ENCODE measurements at places on chromosomes 6 and 20. TPM values are rescaled to one million over a fixed set of nuclear protein-coding genes. Genes with fewer than 3 reads are reported as not detected.

DNA sequence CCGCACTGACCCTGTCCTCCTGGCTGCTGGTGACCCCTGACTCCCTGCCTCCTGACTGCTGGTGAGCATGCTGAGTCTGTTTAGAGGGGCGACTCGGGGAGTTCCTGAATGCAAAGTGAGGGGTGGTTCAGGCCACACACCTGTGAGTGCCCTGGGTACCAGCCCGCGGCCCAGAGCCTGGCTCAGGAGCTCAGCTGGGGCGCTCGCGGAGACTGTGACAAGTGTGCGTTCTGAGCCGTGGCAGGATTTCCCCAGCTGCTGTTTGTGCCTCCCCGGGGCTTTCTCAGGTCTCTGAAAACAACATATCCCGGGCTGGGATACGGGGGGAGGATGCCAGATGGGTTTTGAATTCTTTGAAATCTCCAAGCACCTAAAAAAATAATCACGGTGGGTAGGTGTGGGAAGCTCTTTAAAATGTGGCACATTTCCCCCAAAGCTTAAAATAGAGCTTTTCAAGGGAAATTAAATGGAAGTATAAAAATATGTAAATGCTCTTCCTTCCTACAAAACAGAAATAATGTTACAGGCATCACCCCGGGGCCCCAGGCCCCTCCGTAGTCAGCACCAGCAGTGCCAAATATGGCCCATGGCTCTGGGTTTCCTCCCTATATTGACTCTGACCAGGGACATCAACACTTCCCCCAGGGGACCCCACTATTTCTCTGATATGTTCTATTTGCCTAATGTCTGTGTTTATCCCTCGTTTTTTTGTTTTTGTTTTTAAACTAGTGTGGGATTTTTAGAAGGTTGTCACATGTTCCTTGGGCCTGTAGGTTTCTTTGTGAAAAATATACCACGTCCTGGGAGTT, 49.9 kb upstream of the TAGAP start:
- DNase-seq, result no peak

DNA sequence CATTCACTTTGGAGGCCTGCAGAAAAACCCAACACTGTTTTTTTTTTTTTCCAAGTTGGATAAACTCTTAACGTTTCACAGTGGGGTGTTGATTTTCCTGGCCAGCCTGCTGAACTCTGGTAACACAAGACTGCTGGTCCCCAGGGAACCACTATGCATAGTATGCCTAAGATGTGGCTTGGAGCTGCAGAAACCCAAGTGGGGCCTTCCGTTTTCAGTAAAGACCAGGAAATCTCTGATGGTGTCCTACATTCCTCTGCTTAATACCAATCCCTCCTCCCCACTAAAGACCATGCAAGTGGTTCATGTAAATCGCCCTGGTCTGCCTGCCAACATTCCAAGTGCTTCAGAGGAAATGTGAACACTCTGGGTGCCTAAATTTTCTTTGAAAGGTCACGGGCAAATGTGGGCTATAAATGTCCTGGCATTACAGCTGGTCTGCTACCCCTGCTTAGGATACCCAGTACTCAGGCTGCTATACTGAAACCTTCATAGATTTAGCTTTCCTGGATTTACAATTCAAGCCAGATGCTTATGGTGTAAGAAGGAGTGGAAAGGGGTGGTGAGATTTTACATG, 615.4 kb downstream of the MAFB start:
- no peak for DNase-seq

GRCh38 chr20:56348305-56348693, 10.5 kb upstream of the FAM210B start:
- DNase-seq, result no peak

- no peak for DNase-seq
These were observed 1.3 kb downstream of the LY6G6C start for GRCh38 chr6:31720196-31720770.

PAX1 gene
- total RNA-seq, result not detected

OR2J3 gene
- total RNA-seq, result not detected

DNA sequence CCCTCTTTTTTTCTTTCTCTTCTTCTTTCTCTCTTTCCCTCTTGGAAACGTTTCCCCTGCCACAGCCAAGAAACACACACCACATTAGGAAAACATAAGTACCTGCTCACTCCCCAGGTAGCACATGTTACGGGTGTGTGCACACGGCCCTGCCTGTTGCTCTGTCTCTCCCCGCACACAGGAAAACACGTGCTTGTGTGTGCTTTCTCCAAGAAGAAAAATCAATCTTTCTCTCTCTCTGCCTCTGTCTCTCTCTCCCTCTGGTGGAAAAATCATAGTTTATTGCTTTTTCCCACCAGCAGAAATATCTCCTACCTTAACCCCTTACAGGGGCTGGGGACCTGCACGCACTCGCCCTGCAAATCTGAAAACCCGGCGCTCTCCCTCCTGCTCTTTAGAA, 102.3 kb downstream of the EDN3 start:
- no peak for DNase-seq

- no peak for DNase-seq
These were observed 15.4 kb upstream of the TRIB3 start for GRCh38 chr20:364905-365794.

GRCh38 chr6:113591896-113592827, 265.0 kb upstream of the MARCKS start:
- peak; percentile 57 for DNase-seq

GRCh38 chr6:75613056-75613501, 11.4 kb downstream of the SENP6 start:
- no peak for DNase-seq

DNA sequence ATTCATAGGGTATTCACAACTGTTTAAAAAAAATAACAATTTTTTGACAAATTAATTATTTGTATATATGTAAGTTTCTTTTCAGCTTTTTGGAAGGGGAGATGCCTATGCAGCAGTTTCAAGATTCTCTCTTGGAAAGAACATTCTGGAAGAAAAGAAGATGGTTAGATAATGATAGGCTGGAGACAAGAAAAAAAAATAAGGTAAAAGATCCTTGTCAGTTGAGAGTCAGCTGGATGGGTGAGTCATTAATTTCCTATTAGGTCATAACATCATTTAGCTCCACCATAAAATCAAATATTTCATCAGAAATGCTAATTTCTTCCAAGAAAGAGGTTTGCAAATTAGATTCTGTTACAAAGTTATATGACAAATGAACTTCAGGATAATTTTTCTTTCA, 880.4 kb downstream of the EPHA7 start:
- no peak for DNase-seq

DNA sequence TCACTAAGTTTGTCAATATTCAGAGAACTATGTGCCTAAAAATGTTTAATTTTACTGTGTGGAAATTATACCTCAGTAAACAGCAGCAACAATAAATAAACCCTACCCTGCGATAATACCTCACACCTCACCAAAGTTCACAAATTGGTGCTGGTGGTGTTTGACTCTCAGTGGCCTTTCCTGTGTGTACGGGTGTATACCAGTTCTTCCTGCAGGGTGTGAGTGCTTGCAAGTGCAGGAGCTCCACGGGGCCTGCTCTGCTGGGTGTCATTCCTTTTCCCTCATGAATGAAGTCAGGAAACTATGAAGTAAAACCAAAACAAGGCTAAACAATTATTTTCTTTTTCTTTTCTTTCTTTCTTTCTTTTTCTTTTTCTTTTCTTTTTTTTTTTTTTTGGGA, 4.1 kb upstream of the ENPP5 start:
- DNase-seq, result no peak

- no peak for DNase-seq
These were observed 5.5 kb downstream of the TGM2 start for GRCh38 chr20:38159566-38159956.

SMIM13 gene
- total RNA-seq, result 12.9 TPM

GRCh38 chr6:626236-626635, 30.7 kb downstream of the HUS1B start:
- DNase-seq, result no peak

DNA sequence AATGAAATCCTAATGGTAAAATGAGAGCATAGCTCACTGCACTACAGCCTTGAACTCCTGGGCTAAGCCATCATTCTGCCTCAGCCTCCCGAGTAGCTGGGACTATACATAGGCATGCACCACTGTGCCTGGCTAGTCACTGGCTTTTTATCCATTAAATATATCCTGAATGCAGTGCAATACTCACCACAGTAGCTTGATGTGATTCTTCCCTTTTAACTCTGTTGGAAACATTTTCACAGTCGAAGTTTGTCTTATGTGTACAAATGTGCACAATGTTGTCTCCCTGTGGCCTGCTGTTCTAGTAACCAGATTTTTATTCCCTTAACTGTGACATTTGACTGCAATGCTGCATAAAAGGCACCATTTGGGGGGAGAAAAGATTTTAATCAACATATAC, 56.7 kb downstream of the TRMT6 start:
- DNase-seq, result no peak

- DNase-seq, result no peak
These were observed 236.0 kb downstream of the ADGRG6 start for GRCh38 chr6:142537612-142538478.

GRCh38 chr6:29995340-29995777, 53.0 kb downstream of the HLA-A start:
- no peak for DNase-seq

MYMX gene
- 0.34 TPM for total RNA-seq

- DNase-seq, result no peak
These were observed 23.0 kb upstream of the ANKRD60 start for GRCh38 chr20:58251348-58251978.

DNA sequence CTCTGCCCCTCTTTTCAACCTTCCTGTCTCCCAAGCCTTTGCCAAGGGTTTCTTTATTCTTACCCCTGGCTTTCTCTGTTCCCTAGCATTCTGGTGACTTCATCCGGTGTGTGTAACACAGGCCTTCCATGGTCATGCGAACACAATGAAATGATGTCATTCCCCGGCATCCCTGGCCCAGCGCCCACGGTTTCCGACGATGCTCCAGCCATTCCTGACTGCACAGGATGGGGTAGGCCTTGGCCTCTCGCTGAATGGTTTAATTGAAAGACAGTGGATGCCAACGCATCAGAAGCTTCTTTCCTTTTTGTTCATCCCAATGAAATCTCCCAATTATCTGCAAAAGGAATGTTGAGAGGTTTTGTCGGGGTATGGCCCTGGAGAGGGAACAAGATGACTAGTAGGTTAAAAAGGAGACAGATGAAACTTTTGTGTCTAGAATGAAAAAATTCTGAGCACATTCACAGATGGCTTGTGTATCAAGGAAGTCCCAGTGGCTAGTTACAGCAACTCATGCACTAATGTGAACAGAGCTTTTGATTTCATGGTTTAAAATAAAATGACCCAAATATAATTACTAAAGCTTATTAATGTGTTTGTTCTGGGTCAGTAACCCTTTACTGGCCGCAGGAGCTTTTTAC, 655.0 kb downstream of the QKI start:
- DNase-seq, result no peak

GRCh38 chr6:22413681-22414311, 117.0 kb upstream of the PRL start:
- no peak for DNase-seq

GRCh38 chr6:47235964-47236760, 73.5 kb downstream of the TNFRSF21 start:
- no peak for DNase-seq

DNA sequence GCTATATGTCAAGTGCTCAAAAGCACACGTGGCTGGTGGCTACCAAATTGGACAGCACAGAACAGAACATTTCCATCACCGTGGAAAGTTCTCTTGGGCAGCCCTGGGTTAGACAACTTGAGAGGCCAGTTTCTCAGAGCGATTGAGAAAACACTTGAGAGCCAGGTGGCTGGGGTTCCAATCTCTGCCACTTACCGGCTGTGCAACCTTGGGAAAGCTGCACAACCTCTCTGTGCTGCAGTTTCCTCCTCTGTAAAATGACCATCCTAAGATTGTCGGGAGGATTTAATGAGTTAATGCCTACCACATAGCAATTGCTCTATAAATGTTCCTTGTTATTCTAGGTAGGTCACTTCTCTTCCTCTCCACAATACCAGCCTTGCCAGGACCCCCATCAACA, 25.1 kb upstream of the NFATC2 start:
- no peak for DNase-seq

RAB44 gene
- 0.37 TPM for total RNA-seq

DNA sequence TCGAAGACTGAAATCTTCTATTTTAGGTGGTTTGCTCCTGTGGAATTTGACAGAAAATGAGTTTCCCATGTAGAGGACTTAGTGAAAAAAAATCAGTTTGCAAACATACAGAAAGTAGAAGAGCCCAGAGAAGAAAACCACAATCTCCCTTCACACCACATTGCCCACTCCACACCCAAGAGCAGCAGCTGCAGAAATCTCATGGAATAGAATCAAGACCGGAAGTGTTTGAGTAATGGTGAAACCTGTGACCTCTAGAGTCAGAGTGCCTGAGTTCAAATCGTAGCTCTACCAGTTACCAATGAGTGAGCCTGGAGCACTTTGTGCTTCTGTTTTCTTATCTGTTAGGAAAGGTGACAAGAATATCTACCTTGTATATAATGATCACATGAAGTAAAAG, 4.6 kb downstream of the SIRPG start:
- no peak for DNase-seq

DNA sequence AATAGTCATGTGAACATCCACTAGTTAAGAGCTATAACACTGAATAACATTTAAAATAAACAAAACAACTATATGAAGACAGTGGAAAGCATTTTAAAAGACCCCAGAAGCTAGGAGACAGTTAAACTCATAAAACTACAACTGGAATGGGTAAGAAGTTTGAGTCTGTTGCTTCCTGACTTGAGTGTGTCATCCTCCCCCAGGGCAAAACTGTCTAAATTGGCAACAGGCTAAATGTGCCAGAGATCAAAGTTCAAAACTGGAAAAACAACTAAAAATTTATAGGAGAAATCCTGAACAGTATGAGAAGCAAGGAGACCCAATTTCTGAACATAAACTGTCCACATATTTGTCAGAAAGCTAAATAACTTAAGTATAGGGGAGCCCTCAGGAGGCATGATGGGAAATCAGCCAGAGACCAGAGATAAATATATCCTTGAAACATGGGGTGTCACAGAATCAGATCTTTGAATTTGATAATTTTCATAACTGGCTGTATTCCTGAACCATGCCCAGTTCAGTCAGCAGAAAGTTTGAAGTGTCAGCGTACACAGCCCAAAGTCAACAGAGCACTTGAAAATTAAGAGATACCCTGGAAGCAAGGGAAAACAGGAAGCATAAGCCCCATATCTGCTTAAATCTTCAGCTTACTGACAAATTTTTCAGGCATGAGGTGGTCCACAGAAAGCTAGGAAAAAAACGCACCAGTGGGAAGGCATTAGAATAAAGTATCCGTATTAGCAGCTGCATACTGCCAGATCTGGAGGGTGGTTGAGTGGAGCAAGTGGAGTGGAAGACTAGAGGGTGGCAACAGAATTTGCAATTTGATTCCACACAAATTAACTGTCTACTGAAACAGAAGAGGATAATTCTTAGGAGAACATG, 516.1 kb upstream of the MAN1A1 start:
- DNase-seq, result no peak

- no peak for DNase-seq
These were observed 193.8 kb upstream of the MAN1A1 start for GRCh38 chr6:119543332-119543731.

GRCh38 chr6:41682497-41683272, 44.4 kb downstream of the MDFI start:
- no peak for DNase-seq

DNA sequence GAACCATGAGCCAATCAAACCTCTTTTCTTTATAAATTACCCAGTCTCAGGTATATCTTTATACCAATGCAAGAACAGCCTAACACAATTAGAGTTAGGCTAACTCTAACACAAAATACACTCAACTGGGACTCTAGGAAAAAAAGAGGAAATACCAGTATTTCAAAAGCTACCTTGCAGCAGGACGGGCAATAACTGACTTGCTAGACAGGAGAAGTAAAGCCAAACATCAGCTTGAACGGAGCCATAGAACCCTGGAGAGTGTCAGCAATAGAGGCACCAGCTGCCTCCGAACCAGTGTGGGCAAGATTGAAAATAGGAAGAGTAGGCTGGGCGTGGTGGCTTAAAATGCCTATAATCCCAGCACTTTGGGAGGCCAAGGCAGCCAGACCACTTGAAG, 162.0 kb upstream of the SOX4 start:
- no peak for DNase-seq

PKIB gene
- total RNA-seq, result 2.3 TPM
